Activated CD4-positive, alpha-beta memory T cell treated with anti-CD3 and anti-CD28 coated beads, Interleukin-2, amount 10 ng/mL, durations not matched to agents 7 days and 5 days (primary cell): ENCODE measurements at places on chromosomes 1 and 21. TPM values are rescaled to one million over a fixed set of nuclear protein-coding genes. Genes with fewer than 3 reads are reported as not detected.

GRCh38 chr1:171355727-171356126 lies 41.7 kb downstream of the FMO4 start:
- peaks cover 2% of the 10 kb centered on the region for H3K27me3 ChIP-seq
- no peaks in the 10 kb centered on the region for H3K4me1 ChIP-seq

GRCh38 chr1:159339536-159339935 lies 37.4 kb downstream of the FCER1A start:
- H3K27ac ChIP-seq, result no peak overlapping the region
- H3K4me3 ChIP-seq, result no peak overlapping the region
- no peaks in the 10 kb centered on the region for H3K4me1 ChIP-seq
- H3K27me3 ChIP-seq, result no peaks in the 10 kb centered on the region

TINAGL1 gene
- not detected for total RNA-seq

DNA sequence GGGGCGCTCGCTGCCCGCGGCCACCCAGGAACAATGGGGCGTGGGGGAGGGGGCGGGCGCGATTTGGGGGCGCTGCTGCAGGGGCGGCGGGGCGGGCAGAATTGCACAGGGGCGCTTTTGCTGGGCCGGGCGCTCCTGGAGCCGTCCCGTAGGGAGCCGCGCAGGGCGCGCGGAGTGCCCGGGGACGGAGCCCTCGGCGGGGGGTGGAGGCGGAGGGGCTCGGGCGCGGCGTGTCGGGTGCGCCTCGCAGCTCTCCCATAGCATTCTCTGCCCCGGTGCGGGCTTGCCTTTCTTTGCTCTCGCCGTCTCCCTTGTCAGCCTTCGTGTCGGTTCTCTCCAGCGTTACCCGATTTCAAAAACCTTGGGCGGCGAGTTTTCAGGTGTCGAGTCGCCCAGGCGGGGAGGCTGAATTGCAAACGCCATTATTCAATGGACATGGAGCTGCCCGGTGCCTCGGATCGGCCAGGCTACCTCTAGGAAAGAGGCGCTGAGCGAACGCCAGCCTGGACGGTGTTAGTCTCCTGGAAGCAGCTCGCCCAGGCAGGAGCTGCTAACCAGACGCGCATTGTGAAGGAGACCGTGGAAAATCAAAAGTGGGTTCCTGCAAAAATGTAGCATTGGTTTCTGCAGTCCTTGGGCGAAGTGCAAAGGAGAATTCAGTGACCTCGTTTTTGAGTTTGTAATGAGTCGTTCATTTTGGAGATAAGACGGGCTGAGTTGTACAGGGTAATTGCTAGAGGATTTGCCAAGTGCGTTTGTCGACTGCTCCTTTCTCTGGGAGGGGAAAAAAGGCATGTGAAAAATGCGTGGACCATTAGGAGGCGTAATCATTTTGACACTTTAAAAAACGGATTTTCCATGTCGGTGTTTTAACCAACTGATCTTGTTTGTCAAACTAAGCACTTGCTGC lies 626 bp downstream of the CXADR start:
- peak overlapping the region; percentile 80 for H3K4me3 ChIP-seq
- H3K27ac ChIP-seq, result no peak overlapping the region
- no peaks in the 10 kb centered on the region for H3K36me3 ChIP-seq
- H3K27me3 ChIP-seq, result peaks cover 41% of the 10 kb centered on the region
- peak; percentile 18 for DNase-seq
- H3K4me1 ChIP-seq, result peaks cover 16% of the 10 kb centered on the region

DNA sequence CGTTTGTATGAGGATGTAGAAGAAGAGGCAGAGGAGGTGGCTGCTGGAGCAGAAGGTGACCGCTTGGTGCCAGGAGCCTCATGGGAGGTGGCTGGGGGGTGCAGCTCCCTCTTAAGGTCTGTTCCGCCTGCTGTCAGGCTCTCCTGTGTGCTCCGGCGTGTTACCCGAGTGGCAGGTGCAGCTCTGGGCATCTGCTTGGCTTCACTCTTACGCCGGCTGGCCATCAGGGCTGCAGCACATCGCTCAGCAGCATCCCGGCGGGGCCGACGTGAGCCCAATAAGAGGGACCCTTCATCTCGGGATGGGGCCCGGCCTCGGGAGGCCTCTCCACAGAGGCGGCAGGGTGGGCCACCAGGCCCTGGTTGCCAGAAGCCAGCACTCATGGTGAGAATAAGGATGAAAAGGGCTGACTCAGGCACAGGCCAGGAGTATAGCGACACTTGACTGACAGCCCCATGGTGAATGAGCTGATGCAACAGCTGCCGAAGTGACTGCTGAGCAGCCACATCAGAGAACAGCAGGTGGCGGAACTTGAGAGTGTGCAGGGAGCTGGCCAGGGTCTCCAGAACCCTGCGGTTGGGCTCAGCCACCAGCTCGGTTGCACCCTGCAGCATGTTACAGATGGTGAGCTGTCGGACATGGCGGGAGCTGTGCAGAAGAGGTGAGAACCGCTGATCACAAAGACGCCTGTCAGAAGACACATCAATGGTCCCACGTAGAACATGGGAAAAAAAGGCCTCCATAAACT lies 17.5 kb downstream of the LRRC41 start:
- H3K4me1 ChIP-seq, result peaks cover 13% of the 10 kb centered on the region
- no peak overlapping the region for H3K27ac ChIP-seq
- H3K4me3 ChIP-seq, result no peak overlapping the region
- H3K36me3 ChIP-seq, result peaks cover 48% of the 10 kb centered on the region
- no peaks in the 10 kb centered on the region for H3K27me3 ChIP-seq

DNA sequence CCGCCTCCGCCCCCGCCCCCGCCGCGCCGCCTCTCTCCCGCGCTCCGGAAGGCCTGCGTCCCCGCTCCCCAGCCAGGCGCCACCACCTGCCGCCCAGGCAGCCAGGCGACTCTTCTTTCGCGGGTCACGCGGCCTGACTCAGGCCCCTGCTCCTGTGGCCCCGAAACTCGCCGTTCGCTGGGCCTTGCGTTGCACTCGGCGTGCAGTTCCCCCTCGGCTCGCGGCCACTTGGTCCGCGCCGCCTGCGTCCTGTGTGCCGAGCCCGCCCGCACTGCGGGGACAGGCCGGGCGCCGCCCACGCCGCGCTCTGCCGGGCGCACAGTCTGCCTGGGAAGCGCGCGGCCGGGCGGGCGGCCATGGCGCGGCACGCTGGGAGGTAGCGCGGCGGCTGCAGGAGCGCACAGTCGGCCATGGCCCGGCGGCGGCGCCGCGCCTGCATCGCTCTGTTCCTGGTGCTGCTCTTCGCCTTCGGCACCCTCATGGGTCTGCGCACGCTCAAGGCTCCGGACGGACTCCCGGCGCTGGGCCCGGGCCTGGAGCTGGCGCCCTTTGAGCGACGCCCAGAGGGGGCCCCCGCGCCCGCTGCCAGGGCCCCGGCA lies at the start of gene MANEAL:
Gene MANEAL, plus strand, starts transcription at position 75 of the 599 bp plus-strand sequence. Its CDS starts 336 bp downstream, at position 411.
- peaks cover 38% of the 10 kb centered on the region for H3K27me3 ChIP-seq
- peaks cover 13% of the 10 kb centered on the region for H3K4me1 ChIP-seq
- H3K4me3 ChIP-seq, result peak within 1 kb of the TSS; percentile 63
- DNase-seq, result peak; percentile 28
- peaks cover 4% of the 10 kb centered on the region for H3K36me3 ChIP-seq
